ENCODE measurements at places on chromosomes 11 and 22.

DNA sequence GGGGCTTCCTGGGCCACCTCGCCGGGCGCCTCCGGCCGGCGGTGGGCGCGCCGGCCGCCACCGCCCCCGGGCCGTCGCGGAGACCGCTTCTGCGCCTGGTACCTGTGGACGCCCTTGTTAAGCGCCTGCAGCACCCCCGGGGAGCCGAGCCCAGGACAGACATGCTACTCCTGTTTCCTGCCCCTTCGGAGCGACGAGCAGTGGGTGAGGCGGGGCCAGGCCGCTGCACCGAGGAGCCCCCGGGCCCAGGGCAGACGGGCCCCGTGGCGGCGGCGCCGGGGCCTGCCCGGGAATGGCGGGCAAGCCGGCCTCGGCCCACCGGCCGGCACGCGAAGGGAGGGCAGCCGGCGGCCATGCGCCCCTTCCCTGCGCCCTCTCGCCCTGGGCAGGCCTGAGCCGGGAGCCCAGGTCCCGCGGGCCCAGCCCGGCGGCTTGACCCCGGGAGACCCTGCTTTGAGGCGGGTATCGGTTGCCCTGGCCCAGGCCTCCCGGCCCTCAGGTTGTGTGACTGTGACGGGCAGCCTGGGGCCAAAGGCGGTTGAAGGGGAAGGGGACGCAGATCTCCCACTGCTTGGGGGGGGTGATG is 789 bp upstream of the KDM2A start:
- DNase-seq: no peak

GRCh38 chr11:69775163-69775755 is at the start of gene FGF4:
Gene FGF4 (minus strand): TSS chr11:69775341. CDS start chr11:69775084, 257 bp downstream.
- DNase-seq: no peak

DNA sequence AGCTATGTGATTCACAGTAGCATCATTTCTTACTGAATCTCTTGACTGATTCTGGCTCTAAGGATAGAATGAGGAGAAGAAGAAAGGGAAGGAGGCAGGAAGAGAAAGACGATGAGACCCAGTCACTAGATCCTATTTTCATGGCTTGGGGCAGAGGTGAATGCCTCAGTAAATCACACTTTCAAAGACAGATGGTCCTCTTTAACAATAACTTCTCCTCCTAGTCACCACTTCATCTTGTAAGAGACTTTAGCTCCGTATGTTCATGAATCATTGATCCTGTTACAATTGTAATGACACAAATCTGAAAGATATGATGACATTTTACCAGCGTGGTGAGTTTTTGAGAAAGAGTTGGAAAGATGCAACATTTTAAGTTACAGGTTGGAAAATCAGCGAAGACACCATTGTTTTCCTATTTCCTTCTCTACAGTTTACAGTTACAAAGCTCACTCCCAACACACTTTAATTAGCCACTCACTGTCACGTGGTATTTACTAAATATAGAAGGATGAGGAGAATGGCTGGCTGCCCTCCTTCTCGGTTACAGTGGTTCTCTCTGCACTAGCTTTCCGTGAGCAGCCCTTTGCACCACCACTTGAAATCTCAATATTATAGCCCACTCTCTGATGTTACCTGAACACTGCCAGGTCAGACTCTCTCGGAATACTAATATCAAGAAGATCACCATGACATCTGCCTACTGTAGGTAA is 205.8 kb downstream of the CADM1 start:
- DNase-seq: no peak

DNA sequence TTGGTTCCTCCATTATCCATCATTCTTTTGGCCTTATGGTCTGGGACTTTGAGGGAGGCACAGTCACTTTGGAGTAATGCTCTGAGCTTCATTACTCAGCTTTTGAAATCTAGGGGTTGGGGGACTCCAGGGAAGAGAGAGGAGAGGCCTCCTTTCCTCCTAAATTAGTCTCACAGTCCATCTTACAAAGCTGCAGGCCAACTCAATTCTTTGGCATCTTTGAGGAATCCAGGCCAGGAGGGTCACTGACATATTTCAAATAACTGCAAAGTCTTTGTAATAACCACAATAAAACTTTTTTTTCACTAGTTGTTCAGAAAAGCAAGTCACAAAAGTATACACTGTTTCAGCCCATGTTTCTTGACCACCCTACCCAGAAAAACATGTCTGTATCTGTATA is 73.3 kb upstream of the FAR1 start:
- no peak for DNase-seq

- DNase-seq: no peak
Observed at GRCh38 chr11:112166562-112166961, 610 bp upstream of the TEX12 start.

DNA sequence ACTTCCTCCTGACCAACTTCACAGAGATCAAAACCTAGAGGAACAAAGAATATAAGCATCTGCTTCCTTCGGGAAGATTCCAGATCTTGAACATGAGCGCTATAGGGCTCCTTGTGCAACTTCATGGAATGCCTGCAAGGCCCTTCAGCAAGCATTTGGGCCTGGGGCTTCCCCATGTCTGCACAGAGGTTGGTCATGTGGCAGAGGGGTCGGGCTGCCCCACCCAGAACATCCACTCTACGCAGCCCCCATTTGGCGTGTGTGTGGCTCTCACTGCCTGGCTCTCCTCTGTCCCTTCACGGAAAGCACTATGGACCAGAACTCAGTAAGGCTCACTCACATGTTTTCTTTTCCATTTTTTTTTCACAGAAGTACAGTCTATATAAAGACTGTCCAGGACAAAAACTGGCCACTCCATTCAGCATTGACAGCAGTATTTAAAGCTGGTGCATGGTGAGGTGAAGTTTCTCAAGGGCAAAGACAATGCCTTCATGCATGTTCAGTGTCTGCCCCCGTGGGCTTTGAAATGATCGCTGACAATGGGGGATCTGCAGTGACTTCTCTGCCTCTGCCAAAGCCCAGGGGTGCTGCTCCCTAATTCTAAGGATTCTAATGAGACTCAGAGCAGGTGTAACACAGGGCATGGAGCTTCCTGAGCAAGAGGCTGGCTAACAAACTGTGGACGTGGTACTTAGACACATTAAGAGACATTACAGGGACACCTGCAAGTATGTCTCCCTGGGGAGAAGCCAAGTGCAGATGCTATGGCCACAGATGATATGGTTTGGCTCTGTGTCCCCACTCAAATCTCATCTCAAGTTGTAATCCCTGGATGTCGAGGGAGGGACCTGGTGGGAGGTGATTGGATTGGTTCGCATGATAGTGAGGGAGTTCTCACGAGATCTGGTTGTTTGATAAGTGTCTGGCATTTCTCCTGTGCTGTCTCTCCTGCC is 66.5 kb upstream of the PITPNB start:
- no peak for DNase-seq

- DNase-seq: no peak
Observed at GRCh38 chr11:293271-293851, 4.4 kb downstream of the PGGHG start.

GRCh38 chr22:45101515-45102227 is 62.1 kb upstream of the NUP50 start:
- peak; percentile 31 for DNase-seq

- DNase-seq: no peak
Observed at GRCh38 chr11:95337175-95337957, 106.4 kb upstream of the SESN3 start.
